ENCODE measurements at places on chromosomes 4 and X.

DNA sequence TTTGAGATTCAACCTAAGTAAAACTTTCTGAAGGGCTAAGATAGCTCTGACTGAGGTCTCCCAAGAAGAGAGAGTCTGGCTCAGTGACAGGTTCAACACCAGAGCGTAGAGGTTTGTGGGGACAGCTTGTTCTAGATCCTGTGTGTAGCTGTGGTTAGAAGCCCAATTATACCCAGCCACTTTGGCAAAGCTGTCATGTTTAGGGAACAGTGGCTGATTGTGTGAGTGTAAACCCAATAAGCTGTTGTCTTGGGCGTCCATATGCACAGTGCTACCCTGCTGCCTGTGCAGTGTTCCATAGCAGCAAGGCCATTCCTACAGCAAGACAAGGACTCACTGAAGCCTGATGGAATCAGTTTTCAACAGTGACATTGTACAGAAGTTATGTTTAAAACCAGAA lies 11.2 kb upstream of the SCRG1 start:
- peak; percentile 32 for DNase-seq

DNA sequence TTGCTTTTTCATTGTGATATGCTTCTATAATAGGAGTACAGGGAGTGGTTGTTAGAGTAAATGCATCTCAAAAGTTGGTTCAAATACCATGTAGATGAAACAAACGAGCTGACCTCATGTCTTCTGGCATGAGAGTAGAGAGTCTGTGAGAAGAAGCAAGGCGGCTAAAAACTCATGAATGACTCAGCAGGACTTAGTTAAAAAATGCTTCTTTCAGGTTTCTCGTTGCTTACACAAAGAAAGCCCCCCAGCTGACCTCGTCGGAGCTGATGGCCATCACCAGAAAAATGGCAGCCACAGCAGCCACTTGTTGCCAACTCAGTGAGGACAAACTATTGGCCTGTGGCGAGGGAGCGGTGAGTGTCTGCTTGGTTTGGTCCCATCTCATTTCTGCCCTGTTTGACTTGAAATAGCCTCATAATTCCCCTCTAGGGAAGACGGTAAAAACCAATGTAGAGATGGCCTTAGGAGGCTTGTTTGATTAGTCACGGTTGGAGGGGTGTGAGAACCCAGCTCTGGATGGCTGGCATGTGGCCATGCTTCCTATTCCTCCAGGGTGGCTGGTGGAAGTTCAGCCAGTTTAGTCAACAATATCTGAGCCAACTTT lies 14.5 kb downstream of the AFP start:
- DNase-seq, result no peak

GRCh38 chrX:39802354-39802753 lies 295.4 kb downstream of the BCOR start:
- DNase-seq, result no peak

GRCh38 chr4:162849937-162850336 lies 316.8 kb downstream of the NAF1 start:
- no peak for DNase-seq

DNA sequence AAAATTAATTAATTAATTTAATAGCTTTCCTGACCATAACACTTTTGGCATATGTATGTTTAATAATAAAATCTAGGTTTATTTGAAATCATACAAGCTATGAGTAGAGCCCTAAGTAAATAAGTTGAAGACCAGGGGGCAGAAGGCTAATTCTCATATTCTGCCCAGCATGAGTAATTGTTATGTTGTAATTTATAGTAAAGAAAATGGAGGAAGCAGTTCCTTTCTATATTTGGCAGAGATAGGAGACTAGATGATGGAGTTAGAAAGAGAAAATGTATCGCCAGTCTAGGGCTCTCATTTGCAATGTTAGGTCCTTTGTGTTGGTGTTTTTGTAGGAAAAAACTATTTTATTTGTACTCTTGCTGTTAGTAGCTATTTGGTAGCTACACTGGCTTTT lies 89.1 kb downstream of the FNIP2 start:
- no peak for DNase-seq

DNA sequence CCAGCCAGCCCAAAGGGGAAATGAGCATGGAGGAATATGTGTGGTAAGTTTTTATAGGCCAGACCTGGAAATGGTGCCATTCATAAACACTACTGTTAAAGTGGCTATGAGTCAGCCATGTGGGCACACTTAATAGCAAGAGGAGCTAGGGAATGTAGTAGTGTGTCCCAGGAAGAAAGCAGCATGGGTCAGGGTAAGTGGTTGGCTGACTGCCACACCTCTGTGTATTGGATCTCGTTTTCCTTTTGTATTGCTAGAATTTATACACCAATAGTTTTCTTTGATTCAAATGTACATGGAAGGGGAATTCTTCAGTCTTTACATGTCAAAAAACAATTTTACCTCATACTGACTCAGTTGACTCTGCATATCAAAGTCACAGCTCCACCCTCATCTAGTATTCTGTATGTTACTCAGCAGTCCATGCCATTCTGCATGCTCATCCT lies 22.9 kb upstream of the SGMS2 start:
- DNase-seq, result no peak

DNA sequence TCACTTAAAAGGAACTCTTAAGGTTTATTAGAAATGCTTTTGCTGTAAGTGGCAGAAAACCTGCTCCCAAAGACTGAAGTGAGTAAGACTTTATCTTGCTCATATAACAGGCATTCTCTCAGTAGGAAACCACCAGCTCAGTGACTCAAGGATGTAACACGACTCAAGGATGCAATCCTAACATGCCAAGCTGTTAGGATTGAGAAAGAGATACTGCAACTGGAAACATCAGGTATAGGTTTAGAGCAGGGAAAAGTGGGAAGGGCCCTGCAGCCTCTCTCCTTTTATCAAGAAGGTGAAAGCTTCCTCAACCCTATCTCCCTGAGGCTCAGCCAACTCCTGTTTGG lies 11.9 kb upstream of the SLC9A7 start:
- no peak for DNase-seq

- no peak for DNase-seq
These were observed 47.8 kb upstream of the CAMK2D start for GRCh38 chr4:113809311-113809710.

DNA sequence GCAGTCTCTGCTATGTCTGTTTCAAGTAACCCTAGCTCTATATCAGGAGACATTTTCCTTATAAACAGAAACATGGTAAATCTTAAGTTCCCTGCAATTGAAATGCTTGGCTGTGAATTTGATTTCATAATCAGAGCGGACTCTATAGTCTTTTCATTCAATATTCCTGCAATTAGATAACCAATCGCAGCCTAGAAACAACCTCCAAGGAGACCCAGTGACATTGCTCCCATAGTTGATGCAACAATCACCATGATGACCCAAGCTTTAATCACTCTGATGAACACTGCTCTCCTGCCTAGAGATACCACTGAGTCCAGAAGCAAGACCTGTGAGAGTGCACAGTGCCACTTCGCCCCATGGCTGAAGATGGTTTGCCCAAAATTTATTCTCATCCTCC lies at the start of gene CABS1:
Gene CABS1, plus strand, starts transcription at position 301 of the 400 bp plus-strand sequence. Its CDS starts 59 bp downstream, at position 360.
- DNase-seq, result no peak

DNA sequence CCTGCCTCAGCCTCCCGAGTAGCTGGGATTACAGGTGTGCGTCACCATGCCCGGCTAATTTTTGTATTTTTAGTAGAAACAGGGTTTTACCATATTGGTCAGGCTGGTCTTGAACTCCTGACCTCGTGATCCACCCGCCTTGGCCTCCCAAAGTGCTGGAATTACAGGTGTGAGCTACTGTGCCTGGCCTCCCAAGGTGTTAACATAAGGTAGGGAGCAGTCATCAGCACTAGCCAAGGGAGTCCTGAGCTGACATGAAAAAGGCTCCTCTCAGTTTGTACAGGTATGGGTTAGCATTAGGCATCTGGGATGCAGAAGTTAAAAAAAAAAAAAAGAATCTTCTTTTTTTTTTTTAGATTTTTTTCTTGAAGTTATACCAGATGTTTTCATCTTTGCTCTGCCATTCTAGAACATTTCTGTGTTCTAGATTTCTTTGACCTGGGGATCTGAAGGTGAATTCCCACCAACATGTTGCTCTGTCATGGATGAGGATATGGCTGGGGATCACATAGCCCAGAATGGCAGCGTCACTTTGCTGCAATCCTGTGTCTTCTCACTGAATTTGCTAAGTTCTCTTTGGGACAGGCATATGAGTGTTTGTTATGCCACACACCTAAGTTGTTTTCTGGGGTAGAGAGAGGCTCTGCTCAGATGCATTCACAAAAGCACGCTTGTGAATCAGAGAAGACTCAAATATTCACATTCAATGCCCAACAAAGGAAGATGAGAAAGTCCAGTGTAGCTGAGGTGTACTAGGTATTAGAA lies 24.4 kb upstream of the PLA2G12A start:
- no peak for DNase-seq
